CMK (cell line): ENCODE measurements at places on chromosomes 2 and 18.

DNA sequence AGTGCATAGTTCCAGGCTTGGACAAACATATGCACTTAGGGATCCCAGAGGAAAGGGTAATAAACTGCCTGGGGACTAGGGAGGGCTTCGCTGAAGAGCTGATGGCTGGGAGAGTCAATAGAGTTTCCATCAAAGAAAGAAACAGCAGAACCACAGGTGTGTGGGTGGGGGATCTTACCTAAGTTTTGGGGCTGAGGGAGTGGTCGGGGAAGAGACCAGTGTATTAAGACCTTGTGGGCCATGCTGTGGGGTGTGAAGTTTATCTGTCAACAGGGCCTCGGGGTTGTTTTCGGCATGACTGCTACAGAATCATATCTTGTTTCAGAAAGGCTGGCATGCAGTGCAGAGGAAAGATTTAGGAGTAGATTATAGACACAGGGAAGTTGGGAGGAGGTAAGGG is 31.2 kb upstream of the GTF2A1L start:
- no peak for DNase-seq

DNA sequence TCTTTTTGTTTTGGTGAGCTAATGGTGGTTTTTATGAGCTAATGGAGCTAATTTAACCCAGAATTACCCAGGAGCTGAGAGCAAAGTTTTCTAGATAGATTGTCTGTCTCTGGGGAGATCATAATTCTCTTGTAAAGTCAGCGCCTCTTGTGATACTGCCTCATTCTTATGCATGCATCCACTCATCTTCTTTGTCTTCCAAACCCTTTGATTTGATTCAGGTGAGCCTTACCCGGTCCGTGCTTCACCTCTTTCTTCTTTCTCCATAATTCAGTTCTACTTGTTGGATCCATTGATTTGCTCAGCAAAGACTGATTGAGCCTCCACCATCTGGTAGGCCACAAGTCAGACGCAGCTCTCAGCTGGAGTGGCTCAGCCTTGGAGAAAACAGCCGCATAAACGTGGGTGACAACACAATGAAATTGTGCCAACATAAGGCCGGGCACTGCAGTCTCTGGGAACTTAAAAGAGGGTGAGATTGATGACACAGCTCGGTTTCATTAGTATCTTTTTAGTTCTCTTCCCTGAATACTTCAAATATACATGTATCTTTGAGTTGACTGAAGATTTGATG is 158.5 kb upstream of the SH3BP4 start:
- no peak for DNase-seq

DNA sequence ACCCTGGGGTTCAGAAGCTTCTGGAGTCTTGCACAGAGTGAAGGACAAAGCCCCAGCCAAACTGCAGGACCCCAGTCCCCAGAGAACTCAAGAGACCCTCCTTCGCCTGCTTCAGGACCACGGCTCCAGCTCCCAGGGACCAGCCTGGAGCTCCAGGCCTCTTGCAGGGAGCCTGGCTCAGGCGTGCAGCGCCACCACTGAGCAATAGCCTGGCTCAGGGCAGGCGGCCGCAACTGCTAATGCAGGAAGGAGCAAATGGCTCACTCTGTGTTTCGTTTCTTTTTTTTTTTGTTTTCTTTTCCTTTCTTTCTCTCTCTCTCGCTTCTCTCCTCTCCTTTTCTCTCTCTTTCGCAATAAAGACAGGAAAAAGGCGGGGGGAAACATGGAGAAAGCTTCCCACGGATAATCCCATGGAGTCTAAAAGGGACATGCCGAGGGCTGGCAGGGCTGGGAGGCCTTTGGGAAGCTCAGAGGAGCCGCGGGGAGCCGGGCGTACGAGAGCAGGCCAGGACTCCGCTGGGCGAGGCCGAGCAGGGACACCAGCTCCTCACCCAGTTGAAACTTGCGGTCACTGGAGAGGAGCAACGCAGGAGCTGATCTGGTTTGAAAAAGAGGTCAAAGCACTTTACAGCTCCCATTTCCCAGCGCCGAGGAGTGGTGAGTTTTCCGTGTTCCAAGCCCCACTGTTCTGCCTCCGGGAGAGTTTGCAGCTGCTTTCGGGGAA is 244.8 kb downstream of the TWIST2 start:
- no peak for DNase-seq

DNA sequence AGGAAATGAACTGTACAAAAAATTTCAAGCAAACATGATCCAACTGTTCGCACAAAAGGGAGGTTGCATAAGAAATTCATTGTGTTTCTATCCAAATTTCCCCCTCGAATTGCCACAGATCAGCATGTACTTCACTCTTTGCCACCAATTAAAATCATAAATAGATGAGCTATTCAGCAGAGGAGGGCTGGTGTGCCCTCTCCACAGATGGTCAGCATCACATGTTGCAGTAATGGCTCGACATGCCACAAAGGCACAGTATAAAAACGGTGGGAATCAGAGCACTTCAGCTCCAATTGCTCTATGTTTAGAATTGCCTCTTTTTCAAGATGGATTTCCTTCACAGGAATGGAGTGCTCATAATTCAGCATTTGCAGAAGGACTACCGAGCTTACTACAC is at the start of gene G6PC2:
TSS of gene G6PC2 (plus strand) at position 289 of the 400 bp plus-strand sequence. CDS start at position 330, 41 bp downstream.
- no peak for DNase-seq

GRCh38 chr2:46157966-46158310 is 139.3 kb upstream of the EPAS1 start:
- no peak for DNase-seq

- DNase-seq: no peak
These were observed 261.0 kb downstream of the BCL2 start for GRCh38 chr18:63058521-63058920.

DNA sequence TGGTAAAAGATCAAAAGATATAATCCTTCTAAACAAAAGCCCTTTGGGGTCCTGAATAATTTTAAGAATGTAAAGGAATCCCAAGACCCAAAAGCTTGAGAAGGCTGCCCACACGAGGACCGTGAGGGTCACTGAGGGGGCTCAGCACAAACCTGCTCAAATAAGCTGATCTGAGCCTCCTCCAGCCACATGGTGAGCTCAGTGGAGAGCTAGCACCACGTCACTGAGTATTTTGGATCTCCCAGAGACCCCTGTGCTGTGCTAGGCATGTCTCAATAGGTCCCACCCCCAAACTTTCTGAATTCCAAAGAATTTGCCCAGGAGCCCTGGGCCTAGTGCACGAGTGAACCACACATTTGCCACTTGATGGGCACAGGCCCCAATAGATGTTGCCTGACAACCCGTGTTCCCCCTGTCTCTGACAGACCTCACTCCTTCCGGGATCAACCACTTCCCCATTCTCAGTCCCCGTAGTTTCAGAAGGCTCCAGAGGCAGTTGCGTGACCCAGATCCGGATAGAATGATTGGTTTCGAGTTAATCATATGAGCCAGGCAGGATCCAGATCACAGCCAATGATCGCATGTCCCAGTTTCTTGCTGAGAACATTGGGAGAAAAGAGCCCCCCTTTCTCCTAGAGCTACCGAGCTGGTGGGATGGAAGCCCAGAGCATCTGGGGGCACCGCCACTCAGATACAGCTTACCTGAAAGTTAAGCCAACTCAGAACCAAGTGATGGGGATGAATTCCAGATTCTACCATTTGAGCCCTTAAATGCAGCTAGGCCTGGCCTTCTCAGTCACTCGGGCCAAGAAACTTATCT is 203.8 kb downstream of the TNS1 start:
- DNase-seq: peak; percentile 66

DNA sequence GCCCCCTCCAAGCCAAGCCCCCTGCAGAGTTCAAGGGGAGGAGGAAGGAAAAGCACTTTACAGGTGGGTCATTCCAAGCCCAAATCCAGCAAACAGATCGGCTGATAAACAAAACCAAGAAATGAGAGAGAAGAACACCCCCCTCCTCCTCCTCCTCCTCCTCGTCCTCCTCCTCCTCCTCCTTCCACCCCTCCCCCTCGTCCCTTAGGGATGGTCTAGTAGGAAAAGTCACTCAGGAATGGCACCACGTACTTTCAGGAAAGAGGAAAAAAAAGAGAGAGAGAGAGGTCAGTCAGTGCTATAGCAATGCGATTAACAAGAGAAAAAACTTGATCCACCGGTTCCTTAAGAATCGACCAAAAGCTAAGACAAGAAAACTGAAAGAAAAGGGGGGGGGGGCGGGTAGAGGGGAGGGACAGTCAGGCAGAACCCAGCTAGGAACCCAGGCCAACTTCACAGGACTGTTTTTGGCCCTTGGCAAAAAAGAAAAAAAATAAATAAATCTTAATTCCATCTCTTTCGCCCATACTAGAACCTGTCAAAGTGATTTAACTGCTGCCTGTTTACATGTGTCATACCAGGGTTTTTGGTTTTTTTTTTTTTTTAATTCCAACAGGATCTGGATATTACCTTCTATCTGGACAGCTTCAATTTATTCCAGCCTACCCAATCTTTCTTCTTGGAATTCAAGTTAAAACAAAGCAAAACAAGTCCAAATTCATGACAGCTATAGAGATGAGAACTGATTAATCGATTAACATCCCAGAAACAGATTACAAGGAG is 906 bp downstream of the IKZF2 start:
- DNase-seq: no peak

- DNase-seq: no peak
These were observed 387.5 kb downstream of the CDH2 start for GRCh38 chr18:27789406-27789805.
